ENCODE measurements at places on chromosomes 11 and 22.

DNA sequence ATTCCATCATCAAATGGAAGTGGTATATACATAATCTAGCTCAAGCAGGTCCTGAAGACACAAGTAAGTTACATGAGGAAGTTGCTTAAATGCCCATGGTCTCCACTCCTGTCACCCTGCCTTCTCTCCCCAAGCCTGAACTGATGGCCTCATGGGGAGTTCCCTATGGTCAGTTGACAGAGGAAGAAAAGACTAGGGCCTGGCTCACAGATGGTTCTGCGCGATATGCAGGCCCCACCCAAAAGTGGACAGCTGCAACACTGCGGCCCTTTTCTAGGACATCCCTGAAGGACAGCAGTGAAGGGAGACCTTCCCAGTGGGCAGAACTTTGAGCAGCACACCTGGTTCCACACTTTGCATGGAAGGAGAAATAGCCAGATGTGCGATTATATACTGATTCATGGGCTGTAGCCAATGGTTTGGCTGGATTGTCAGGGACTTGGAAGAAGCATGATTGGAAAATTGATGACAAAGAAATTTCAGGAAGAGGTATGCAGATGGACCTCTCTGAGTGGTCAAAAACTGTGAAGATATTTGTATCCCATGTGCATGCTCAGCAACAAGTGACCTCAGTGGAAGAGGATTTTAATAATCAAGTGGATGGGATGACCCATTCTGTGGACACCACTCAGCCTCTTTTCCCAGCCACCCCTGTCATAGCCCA lies 17.3 kb upstream of the CD82 start:
- DNase-seq = no peak

- DNase-seq = peak; percentile 21
Observed at GRCh38 chr22:23179381-23180299, 669 bp upstream of the BCR start.

GRCh38 chr11:79415411-79415810 lies 25.4 kb downstream of the TENM4 start:
- no peak for DNase-seq

DNA sequence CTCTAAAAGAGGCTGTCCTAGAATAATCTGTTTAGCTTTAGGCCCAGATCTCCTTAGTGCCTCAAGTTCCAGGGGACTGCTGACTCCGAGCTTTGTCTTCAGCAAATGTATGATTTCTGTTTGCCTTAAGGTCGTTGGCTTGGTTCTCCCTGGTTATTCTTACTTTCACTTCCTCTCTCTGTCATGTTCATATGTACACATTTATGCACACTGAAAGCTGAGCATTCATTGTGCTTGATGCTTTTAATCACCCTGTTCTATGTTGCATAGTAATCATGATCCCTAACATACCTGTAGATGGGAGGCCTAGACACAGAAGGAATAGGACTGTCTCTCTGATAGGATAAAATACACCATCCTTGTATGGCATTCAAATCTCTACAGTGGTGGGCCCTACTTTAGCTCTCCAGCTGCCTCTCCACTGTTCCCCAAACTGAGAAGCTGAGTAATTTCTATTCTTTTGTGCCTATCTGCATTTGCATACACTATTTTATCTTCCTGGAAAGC lies 7.2 kb downstream of the PPFIBP2 start:
- no peak for DNase-seq

- no peak for DNase-seq
Observed at GRCh38 chr11:45412051-45412471, 125.9 kb upstream of the SYT13 start.

DNA sequence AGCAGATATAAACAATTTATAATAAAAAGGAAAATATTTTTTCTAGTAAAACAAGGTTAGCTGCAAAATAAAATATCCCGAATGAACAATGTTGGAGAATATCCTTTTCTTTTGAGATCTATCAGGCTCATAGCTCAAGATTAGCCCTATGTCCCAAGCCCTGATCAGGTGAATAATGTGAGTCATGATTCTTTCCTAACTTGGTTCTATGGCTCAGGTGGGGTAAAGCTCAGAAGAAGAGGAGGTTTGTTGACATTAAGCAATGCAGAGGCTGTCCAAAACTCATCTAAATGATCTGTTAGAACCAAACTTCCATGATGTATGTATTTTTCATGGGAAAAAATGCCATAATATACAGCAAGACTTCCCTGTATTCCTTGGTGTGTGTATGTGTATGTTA lies 86.1 kb downstream of the TRIM44 start:
- no peak for DNase-seq

- no peak for DNase-seq
Observed at GRCh38 chr11:56889986-56890385, 98.7 kb upstream of the OR5AK2 start.

All from thoracic aorta (tissue), 2 donors.